ENCODE measurements at places on chromosomes 5 and 9.
A peak's percentile ranks its signal among the peaks of the same experiment; 100 is the strongest.

GRCh38 chr5:88377240-88377639 is 108.6 kb upstream of the TMEM161B start:
- no peak for DNase-seq
- no peaks in the 10 kb centered on the region for H3K4me1 ChIP-seq
- no peak overlapping the region for H3K4me3 ChIP-seq
- no peak overlapping the region for H3K27ac ChIP-seq
- H3K27me3 ChIP-seq = no peaks in the 10 kb centered on the region

DNA sequence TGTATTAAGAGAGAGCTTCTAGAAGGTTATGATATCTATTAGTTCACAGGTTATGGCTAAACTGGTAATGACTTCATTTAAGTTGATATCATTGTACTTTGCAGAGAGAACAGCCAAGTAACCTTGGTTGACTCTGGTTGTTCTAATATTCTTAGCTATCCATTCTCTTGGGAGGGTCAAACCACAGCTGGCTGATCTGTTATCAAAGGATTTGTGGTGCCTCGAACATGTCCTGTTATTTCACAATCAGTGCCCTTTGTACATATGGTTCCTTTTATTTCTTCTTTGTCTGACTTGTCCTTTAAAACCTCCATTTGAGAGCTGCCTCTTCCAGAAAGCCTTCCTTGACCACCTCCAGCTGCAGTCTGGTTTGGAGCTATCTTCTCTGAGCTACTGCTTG is 61.7 kb downstream of the PDE8B start:
- no peak overlapping the region for H3K27ac ChIP-seq
- H3K4me3 ChIP-seq = no peak overlapping the region
- no peaks in the 10 kb centered on the region for H3K36me3 ChIP-seq
- no peak for DNase-seq

- H3K27ac ChIP-seq = no peak overlapping the region
- no peak for DNase-seq
- H3K4me1 ChIP-seq = no peaks in the 10 kb centered on the region
- no peaks in the 10 kb centered on the region for H3K36me3 ChIP-seq
- H3K4me3 ChIP-seq = no peak overlapping the region
- H3K27me3 ChIP-seq = no peaks in the 10 kb centered on the region
Measured at GRCh38 chr9:96884443-96884842, 30.1 kb upstream of the ZNF782 start.

- H3K27me3 ChIP-seq = no peaks in the 10 kb centered on the region
- peak overlapping the region; percentile 60 for H3K4me3 ChIP-seq
- H3K4me1 ChIP-seq = peaks cover 48% of the 10 kb centered on the region
- H3K27ac ChIP-seq = no peak overlapping the region
- H3K36me3 ChIP-seq = peaks cover 10% of the 10 kb centered on the region
- DNase-seq = no peak
Measured at GRCh38 chr5:138466900-138467710, 1.8 kb downstream of the EGR1 start.

DNA sequence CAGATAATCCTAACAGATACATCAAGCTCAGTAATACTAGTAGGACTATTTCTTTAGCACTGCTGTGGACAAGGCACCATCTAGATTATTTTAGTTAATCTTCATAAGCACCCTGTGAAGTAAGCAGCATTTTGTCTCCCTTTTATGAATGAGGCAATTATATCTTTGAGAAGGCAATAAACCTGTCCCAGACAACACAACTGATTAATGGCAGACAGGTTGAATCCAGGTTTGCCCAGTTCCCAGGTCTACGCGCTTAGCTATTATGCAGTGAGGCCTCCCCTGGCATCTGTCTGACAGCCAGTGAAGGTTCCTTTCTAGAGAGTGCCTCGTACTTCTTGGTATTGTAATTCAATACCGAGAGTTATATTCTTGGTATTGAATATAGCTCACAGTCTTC is 9.7 kb upstream of the LVRN start:
- no peak overlapping the region for H3K27ac ChIP-seq
- no peaks in the 10 kb centered on the region for H3K4me1 ChIP-seq
- H3K4me3 ChIP-seq = no peak overlapping the region

GRCh38 chr9:109408759-109409462 is 88.1 kb upstream of the EPB41L4B start:
- H3K27ac ChIP-seq = no peak overlapping the region
- no peaks in the 10 kb centered on the region for H3K4me1 ChIP-seq
- peaks cover 79% of the 10 kb centered on the region for H3K36me3 ChIP-seq
- no peaks in the 10 kb centered on the region for H3K27me3 ChIP-seq
- no peak overlapping the region for H3K4me3 ChIP-seq

- H3K27me3 ChIP-seq = no peaks in the 10 kb centered on the region
- no peaks in the 10 kb centered on the region for H3K4me1 ChIP-seq
- H3K36me3 ChIP-seq = no peaks in the 10 kb centered on the region
- H3K27ac ChIP-seq = no peak overlapping the region
Measured at GRCh38 chr5:74977471-74977870, 74.9 kb downstream of the GCNT4 start.

GRCh38 chr9:115411993-115412452 is 294.1 kb upstream of the TNC start:
- H3K4me3 ChIP-seq = no peak overlapping the region
- peaks cover 29% of the 10 kb centered on the region for H3K4me1 ChIP-seq
- H3K27ac ChIP-seq = peak overlapping the region; percentile 66
- no peaks in the 10 kb centered on the region for H3K36me3 ChIP-seq
- no peak for DNase-seq
- H3K27me3 ChIP-seq = no peaks in the 10 kb centered on the region

- H3K4me1 ChIP-seq = peaks cover 27% of the 10 kb centered on the region
- H3K27ac ChIP-seq = peak overlapping the region; percentile 2
- DNase-seq = no peak
- peak overlapping the region; percentile 60 for H3K4me3 ChIP-seq
- H3K36me3 ChIP-seq = no peaks in the 10 kb centered on the region
Measured at GRCh38 chr5:128539038-128539429, 989 bp upstream of the FBN2 start.

- DNase-seq = no peak
- H3K36me3 ChIP-seq = peaks cover 13% of the 10 kb centered on the region
- H3K4me1 ChIP-seq = peaks cover 8% of the 10 kb centered on the region
- H3K27ac ChIP-seq = no peak overlapping the region
- no peak overlapping the region for H3K4me3 ChIP-seq
Measured at GRCh38 chr9:95880021-95880690, 4.7 kb downstream of the ERCC6L2 start.

- H3K27ac ChIP-seq = no peak overlapping the region
- H3K27me3 ChIP-seq = no peaks in the 10 kb centered on the region
- H3K36me3 ChIP-seq = no peaks in the 10 kb centered on the region
- H3K4me1 ChIP-seq = no peaks in the 10 kb centered on the region
- no peak overlapping the region for H3K4me3 ChIP-seq
- no peak for DNase-seq
Measured at GRCh38 chr5:142922223-142922952, 152.2 kb downstream of the ARHGAP26 start.

- no peaks in the 10 kb centered on the region for H3K27me3 ChIP-seq
- no peak overlapping the region for H3K4me3 ChIP-seq
- no peaks in the 10 kb centered on the region for H3K36me3 ChIP-seq
- H3K4me1 ChIP-seq = peaks cover 8% of the 10 kb centered on the region
Measured at GRCh38 chr5:172830275-172830799, 3.7 kb upstream of the ERGIC1 start.

- no peak overlapping the region for H3K27ac ChIP-seq
- H3K27me3 ChIP-seq = no peaks in the 10 kb centered on the region
- no peaks in the 10 kb centered on the region for H3K36me3 ChIP-seq
- no peak overlapping the region for H3K4me3 ChIP-seq
Measured at GRCh38 chr5:2128686-2129355, 246.1 kb upstream of the IRX4 start.

GRCh38 chr9:25814023-25814422 is 135.8 kb upstream of the TUSC1 start:
- no peaks in the 10 kb centered on the region for H3K4me1 ChIP-seq
- no peaks in the 10 kb centered on the region for H3K27me3 ChIP-seq
- H3K36me3 ChIP-seq = no peaks in the 10 kb centered on the region
- no peak for DNase-seq
- no peak overlapping the region for H3K4me3 ChIP-seq
- no peak overlapping the region for H3K27ac ChIP-seq

DNA sequence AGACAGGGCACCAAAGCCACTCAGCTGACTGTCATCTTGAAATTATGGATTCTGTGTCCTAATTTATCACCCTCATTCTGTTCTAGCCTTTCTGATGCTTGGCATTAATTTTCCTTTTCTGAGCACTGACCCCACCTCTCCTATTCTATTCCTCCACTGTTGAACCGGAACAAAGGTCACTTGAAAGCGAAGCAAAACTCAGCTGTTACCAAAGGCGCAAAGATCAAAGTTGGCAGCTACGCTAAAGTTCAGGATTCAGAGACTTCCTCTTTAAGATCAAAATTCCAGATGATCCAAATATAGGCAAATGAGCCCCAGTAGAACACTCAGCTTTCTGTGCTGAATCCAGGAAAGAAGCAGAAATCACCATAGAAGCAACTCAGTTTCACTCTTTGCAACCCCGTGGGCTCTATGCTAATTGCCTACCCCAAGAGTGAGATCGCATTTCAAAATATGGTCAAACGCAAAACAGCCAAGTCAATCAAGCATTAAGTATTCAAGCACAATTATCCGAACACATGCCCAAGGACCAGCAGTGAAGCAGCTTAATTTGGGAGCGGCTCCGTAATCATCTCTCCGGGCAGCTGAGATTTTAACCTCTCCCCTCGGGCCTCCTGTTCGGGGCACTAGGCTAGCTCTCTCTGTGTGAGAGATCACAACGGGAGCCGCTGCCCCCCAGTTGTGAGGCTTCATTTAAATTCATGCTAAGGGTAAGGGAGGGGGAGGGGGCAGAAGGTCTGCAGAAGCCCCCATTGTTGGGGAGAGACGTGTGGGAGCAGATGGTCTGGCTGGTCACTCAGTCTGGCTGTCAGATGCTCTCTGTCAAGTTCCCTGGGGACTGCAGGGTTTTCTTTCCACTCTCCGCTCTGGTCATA is 288.6 kb downstream of the ELAVL2 start:
- H3K27me3 ChIP-seq = no peaks in the 10 kb centered on the region
- peak overlapping the region; percentile 33 for H3K4me3 ChIP-seq
- H3K4me1 ChIP-seq = no peaks in the 10 kb centered on the region
- no peak for DNase-seq

DNA sequence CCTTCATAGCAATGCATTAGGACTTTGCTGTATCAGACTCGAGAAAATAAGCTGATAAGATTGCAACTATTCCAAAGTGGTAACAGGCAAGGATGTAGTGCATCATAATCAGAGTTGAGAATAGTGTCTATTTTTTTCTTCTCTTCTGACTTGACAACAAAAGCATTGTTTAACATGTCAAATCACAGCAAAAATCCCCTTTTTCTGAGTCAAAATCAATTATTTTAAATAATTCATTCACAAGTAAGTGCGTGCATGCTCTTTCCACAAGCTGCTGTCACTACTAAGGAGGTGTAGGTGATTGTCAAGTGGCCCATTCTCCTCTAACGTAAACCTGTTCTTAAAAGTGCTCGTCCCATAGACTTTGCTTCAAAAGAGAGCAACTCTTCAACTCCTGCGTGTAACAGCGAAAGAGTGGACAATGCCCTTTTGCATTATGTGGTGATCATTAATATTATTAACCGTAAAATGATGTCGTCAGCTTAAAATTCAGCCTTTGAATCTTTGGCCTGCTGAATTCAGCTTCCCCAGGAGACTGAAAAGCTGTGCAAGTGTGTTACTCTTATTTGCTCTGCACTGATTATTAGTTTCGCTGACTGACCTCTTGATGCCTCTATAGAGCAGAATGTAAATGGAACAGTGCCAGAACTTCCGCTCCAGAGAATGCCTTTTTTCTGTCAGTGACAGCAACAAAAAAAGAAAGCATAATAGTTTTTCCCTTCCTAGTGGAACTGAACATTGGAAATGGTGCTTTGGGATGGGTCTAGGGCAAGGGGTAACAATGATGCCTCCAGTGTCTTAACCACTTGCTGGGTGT is 680.8 kb upstream of the SEMA6A start:
- H3K4me1 ChIP-seq = no peaks in the 10 kb centered on the region
- no peaks in the 10 kb centered on the region for H3K36me3 ChIP-seq
- no peak overlapping the region for H3K27ac ChIP-seq
- no peaks in the 10 kb centered on the region for H3K27me3 ChIP-seq
- no peak for DNase-seq

DNA sequence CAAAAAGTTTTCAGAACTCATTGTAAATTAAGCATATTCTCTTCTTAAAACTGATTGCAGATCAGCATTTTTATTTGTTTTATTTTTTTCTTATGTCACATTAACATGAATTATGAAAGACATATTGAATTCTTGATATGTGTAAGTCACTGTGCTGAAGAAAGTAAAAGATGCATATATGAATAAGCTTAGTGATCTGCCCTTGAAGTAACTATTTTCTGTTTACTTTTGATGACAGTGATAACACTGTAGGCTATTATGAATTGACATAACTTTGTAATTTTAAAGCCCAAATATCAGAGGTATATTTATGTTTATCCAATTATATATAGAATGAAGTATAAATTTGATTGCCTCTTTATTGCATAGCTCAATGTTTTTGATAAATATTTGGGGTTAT is 8.8 kb downstream of the PRR16 start:
- peaks cover 9% of the 10 kb centered on the region for H3K4me1 ChIP-seq
- no peak for DNase-seq
- no peaks in the 10 kb centered on the region for H3K27me3 ChIP-seq
- H3K27ac ChIP-seq = no peak overlapping the region
- H3K36me3 ChIP-seq = no peaks in the 10 kb centered on the region

- no peaks in the 10 kb centered on the region for H3K27me3 ChIP-seq
- peaks cover 4% of the 10 kb centered on the region for H3K36me3 ChIP-seq
- DNase-seq = no peak
Measured at GRCh38 chr5:120229036-120229435, 235.1 kb upstream of the PRR16 start.

DNA sequence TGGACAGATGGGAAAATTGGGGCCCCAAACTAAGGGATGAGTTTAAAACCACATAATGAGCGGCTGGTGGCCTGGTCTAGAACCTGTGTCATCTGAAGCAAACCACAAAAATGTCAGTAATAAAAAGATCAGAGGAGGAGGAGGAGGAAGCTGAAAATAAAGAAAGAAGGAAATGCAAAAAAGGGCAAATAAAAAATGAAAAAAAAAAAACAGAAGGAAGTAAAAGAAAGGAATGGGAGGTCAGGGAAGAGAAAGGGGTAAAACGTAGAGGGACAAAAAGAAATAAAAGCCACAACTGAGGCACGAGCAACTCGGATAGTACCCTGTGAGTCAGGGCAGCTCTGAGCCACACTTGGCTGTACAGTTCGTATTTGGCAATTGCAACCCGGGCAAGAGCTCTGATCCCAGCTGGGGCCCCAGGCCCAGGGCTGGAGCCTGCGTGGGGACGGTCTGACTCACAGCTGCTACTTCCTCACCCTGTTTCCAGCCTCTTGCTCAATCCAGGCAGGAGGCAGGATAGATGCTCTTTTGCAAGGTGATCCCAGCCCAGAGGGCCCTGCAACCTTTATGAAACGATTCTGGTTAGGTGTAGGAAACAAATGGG is 137.9 kb upstream of the TRIM32 start:
- H3K4me1 ChIP-seq = no peaks in the 10 kb centered on the region
- peak; percentile 83 for DNase-seq
- H3K36me3 ChIP-seq = no peaks in the 10 kb centered on the region
- H3K4me3 ChIP-seq = no peak overlapping the region
- H3K27me3 ChIP-seq = no peaks in the 10 kb centered on the region
- H3K27ac ChIP-seq = no peak overlapping the region

GRCh38 chr5:150515446-150515845 is 7.5 kb downstream of the NDST1 start:
- peaks cover 72% of the 10 kb centered on the region for H3K4me1 ChIP-seq
- H3K27me3 ChIP-seq = no peaks in the 10 kb centered on the region
- H3K4me3 ChIP-seq = no peak overlapping the region
- DNase-seq = peak; percentile 67
- peaks cover 7% of the 10 kb centered on the region for H3K36me3 ChIP-seq

GRCh38 chr5:134995850-134996402 is 28.2 kb downstream of the CATSPER3 start:
- H3K4me1 ChIP-seq = no peaks in the 10 kb centered on the region
- no peak for DNase-seq
- no peak overlapping the region for H3K27ac ChIP-seq
- no peaks in the 10 kb centered on the region for H3K36me3 ChIP-seq

Measured in tibial artery (tissue), 4 donors.